ENCODE measurements at places on chromosomes 6 and 20.
A peak's percentile ranks its signal among the peaks of the same experiment; 100 is the strongest.

GRCh38 chr6:46039646-46040045, 24.0 kb upstream of the CLIC5 start:
- no peak for DNase-seq

GRCh38 chr6:121439475-121439874, 4.0 kb downstream of the GJA1 start:
- DNase-seq: no peak

DNA sequence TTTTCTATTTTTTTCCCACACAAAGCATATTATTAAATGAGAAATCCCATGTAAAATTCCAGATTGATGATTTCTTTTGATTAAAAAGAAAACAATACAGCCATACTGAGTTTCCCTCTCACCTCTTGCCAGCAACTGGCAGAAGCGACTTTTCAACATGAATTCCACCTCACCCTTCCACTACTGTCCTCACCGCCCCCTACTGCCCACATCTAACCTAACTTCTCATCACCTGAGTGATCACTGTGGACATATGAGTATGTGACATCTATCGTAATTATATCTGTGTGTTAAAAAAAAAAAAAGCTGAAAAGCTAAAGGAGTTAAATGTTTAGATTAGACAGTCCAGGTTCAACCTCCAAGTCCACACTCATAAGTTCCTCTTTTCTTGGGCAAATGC, 528.6 kb downstream of the PRKN start:
- no peak for DNase-seq

DNA sequence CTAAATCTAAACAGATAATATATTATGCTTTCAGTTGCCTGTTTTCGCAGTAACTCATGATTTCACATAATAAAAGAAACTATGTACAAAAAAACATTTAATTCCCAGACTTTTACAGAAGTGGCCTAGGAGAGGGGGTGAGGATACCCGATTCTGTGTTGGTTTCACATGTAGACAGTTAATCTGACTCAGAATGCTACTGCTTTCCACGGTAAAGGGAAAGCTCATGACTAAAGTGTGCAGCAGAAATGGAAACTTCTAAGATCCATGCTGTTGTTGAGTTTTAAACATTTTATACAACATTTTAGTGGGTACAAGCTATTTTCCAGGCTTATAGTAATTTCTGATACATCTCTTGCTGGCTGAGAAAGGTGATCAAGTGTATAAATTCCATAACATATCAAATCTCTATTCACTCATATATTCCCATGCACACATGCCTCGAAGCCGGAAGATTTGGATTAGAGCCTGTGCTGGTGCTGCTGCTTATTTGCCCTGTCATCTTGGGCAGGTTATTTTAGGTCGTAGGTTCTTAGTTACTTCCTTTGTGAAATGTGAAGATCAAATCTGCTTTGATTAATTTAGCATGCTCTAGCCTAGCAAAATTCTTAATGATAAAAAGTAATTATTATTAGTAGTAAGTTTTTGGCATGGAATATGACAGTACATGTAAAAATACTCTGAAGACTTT, 896.7 kb upstream of the MAP3K7 start:
- DNase-seq: no peak

DNA sequence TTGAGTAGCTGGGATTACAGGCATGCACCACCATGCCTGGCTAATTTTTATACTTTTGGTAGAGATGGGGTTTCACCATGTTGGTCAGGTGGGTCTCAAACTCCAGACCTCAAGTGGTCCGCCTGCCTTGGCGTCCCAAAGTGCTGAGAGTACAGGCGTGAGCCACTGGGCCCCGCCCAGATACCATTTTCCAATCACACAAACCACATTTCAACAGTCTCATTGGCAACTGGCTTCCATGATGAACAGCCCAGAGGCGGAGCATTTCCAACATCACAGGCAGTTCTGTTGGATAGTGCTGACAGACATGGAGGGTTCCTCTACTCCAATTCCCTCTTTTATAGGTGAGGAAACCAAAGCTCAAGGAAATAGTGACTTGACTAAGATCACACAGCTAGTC, 43.9 kb upstream of the PLCB4 start:
- no peak for DNase-seq

DNA sequence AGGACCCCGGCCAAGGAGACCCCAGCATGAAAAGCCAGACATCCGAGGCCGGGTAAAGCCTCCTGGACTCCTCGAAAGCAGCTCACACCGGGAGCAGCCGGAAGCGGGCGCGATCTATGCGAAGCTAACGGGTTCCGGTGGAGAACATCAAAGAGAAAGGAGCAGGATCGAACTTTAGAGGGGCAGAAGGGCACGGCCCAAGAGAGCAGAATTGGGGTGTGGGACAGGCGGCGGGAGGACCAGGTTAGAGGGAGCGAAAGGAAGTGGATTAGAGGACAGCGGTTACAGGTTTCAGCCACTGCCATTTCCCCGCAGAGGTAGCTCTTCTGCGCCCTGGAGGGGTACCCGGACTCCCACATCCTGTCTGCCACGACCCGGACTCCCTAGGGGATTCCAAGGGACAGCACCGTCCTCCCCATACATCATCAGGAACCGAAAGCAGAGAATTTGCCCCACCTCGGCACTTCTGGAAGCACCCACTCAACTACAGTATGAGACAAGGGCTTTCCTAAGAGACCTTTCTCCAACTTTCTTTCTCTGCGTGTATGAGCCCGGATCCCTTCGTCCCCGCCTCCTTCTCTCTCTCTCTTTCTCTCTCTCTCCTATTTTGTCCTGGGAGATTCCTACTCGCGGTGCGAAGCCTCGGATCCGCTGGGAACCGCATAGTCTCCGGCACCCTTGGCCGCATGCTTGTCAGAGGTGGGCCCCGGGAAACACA, 507 bp upstream of the VGLL2 start:
- DNase-seq: peak; percentile 6

DNA sequence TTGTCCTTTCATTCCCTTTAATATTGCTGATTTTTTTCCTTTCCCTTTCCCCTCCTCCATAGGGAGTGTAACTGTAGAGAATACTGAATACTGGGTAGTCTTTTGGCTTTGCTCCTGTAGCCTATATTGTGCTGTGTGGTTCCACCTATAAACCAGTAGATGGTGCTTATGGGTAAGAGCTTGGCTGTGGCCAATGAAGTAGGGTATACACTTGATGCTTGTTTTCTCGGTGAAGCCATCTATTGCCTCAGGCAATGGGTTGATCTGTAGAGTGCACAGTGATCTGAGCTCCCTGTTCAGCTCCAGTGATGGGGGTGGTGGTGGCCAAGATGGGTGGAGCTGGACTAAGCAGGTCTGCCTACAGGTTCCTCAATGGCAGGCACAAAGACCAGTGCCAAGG, 203.3 kb upstream of the IMPG1 start:
- DNase-seq: no peak

DNA sequence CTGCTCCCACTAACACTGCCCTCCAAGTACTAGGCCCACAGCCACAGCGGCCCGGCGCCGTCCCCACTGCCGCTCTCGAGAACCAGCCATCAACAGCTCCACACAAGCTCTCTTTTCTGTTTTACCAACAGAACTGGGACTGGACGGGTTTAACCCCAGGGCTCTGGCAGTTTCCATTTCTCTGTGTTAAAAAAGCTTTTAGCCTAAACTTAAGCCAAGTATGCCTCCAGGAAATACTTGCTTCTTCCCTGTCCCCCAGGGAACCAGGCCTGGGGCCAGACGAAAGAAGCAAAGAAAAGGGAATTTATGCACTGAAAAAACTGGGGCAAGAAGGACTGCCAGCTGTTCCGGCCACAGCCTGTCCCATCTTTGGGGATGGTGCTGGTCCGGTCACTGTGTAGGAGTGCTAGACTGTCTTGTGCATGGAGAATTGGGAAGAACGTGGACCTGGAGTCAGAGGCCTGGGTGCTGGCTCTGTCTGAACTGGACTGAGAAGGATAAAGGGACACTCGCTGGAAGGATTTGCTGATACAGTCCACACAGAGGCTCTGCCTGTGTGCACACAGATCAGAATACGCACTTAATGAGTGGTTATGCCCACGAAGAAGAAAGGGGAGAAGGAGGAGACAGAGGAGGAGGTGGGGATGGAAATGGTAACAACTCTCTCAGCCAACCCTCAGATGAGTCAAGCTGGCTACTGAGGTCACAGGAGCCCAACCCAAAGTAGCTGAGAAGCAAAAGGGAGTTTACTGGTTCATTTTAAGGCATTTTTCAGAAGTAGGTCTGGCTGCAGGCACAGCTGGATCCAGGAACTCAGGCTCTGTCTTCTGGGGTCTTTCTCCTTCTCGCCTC, 254.4 kb upstream of the PMEPA1 start:
- DNase-seq: no peak

GRCh38 chr6:135281227-135281626, 100.1 kb downstream of the MYB start:
- DNase-seq: no peak

GRCh38 chr6:42239333-42239732, 21.7 kb upstream of the MRPS10 start:
- no peak for DNase-seq

DNA sequence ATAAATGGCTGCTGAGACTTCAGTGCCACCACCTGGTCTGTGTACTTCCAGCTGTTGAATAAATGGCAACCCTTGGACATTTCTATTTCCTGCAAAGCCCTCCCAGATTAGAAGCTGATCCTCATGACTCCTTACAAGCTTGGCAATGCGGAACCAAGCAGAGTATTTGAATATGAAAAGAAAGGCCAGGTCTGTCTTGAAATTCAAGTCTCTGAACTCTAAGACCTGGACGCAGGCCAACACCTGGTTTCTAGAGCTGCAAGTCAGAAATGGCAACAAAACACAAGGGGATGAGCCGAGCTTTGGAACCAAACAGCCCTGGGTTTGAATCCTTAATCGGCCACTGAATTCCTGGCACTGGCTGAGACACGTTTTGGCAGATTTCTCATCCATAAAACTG, 353.4 kb downstream of the PTPRT start:
- DNase-seq: no peak

DNA sequence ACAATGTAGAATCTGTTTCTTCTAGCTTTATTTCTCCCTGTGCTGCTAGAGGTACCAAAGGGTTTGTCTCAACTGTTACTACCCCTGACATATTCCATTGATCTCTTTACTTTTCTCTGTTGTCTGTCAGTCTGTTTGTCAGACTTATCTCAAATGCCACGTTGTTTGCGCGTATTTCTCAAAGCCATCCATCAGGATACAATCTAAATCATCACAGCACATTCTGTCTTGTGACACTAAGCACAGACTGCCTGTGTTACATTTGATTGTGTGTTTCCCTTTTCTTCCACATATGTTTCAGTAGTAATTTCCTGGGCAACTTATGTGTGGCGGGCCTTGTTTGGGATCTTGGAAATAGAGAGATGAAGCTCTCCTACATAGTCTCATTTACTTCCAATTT, 30.2 kb upstream of the SERINC3 start:
- DNase-seq: no peak

- no peak for DNase-seq
Observed at GRCh38 chr20:6157345-6157744, 34.5 kb upstream of the FERMT1 start.

GRCh38 chr6:4342407-4343137, 207.2 kb upstream of the ECI2 start:
- DNase-seq: no peak

DNA sequence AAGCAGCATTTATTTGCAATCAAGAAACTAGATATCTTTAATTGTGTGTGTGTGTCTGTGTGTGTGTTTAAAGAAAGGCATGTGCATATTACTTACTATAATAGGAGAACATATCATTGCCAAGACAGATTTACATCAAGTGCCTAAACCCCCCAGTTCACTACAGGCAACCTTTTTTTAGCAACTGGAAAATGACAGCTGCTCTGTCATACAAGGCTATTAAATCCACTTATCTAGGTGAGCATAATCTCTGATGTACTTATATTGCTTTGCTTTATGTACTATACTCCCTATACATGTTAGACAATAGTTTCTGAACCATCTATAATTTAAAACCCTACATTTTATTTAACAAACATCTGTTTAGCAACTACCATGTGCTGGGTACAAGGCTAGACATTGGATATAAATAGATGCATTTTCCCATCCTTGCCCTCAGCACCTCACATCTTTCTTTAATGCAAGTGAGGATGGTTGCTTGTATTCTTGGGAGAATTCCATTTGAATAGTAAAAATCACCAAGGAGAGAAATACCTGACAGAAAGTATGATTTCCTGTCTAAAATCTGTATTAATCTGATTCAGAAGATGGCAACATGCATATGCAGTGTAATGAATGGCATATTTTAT, 398.3 kb downstream of the LAMA2 start:
- DNase-seq: no peak

DNA sequence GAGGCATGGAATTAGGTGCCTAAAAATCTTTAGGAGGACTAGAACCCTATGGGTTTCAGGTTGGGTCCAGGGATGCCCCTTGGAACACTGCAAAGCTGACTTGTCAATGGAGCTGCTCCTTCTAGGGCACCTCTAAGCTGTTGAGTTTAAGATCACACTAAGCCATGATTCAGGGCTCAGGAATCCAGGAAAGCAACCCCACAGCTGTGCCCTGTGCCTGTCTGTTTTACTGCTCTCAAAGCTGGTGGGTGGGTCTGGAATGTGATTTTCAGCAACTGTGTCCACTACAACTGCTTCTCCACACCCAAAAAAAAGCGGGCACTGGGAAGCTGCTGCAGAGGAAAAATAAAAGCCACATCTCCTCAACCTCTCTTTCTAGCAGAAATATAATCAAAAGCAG, 310.4 kb upstream of the MOCS1 start:
- DNase-seq: no peak

GRCh38 chr6:63609231-63609630, 26.4 kb upstream of the PHF3 start:
- DNase-seq: no peak

- no peak for DNase-seq
Observed at GRCh38 chr20:12306107-12306506, 388.4 kb downstream of the BTBD3 start.

GRCh38 chr6:93731306-93731705, 311.9 kb upstream of the EPHA7 start:
- no peak for DNase-seq

GRCh38 chr20:51093240-51093763, 70.4 kb upstream of the KCNG1 start:
- DNase-seq: no peak

- no peak for DNase-seq
Observed at GRCh38 chr6:126026001-126026400, 39.7 kb downstream of the TRMT11 start.

GRCh38 chr6:135195041-135195440, 13.9 kb downstream of the MYB start:
- no peak for DNase-seq

DNA sequence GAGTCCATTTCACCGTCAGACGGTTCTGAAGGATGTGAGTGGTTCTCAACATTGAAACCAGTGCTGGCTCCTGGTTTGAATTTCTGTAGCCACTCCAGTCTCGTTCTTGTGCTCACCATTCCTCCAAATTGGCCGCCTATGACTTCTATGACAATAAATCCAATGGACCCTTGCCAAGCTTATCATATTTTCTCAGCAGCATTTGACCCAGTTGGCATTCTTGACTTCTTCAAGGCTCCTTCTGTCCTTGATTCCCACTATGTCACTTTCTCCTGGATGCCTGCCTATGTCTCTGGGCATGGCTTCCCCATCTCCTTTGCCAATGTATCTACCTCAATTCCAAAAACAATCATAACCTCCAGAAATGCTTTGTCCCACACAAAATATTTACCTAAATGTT, 756.0 kb upstream of the NRSN1 start:
- no peak for DNase-seq
